ENCODE measurements at places on chromosomes 5 and 9. TPM values are rescaled to one million over a fixed set of nuclear protein-coding genes. Genes with fewer than 3 reads are reported as not detected.

The NR2F1-AS1 gene
- not detected for total RNA-seq

- H3K27me3 ChIP-seq: peaks cover 20% of the 10 kb centered on the region
- H3K27ac ChIP-seq: no peak overlapping the region
- peaks cover 15% of the 10 kb centered on the region for H3K4me1 ChIP-seq
- no peaks in the 10 kb centered on the region for H3K36me3 ChIP-seq
- no peak for DNase-seq
- H3K4me3 ChIP-seq: peak overlapping the region; percentile 50
Observed at GRCh38 chr5:10562201-10563109, 1.4 kb upstream of the ANKRD33B start.

GRCh38 chr9:97413462-97413861, 1.6 kb downstream of the TDRD7 start:
- peaks cover 13% of the 10 kb centered on the region for H3K4me1 ChIP-seq
- H3K36me3 ChIP-seq: no peaks in the 10 kb centered on the region
- H3K27ac ChIP-seq: no peak overlapping the region
- H3K27me3 ChIP-seq: peaks cover 7% of the 10 kb centered on the region
- no peak for DNase-seq
- peak overlapping the region; percentile 60 for H3K4me3 ChIP-seq

DNA sequence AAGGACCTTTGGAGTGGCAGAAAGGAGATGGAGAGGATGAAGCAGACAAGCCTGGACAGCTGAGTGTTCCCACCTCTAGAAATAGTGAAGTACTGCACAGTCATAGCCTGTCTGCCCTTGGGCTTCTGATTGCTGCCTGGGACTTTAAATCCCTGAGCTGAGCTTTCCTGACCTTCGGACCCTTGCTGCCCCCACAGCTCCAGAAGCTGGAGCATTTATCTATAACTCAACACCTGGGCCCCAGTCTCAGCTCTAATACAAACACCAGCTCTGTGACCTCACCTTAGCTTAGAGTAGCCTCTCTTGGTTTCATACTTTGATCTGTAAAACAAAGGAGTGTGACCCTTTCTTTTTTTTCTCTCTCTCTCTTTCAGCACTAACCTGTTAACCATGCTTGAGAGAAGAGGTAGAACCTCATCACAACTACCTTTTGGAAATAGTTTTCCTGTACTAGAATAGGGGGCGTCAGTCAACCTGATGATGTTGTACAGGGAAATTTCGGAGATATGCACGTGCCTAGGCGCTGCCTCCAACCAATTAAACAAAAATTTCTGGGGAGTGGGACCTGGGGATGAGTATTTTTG, 25.4 kb upstream of the ELL2 start:
- DNase-seq: no peak
- no peak overlapping the region for H3K27ac ChIP-seq
- H3K36me3 ChIP-seq: no peaks in the 10 kb centered on the region
- H3K4me1 ChIP-seq: no peaks in the 10 kb centered on the region
- H3K27me3 ChIP-seq: no peaks in the 10 kb centered on the region
- no peak overlapping the region for H3K4me3 ChIP-seq

The NAIP gene
- total RNA-seq: 5.0 TPM

DNA sequence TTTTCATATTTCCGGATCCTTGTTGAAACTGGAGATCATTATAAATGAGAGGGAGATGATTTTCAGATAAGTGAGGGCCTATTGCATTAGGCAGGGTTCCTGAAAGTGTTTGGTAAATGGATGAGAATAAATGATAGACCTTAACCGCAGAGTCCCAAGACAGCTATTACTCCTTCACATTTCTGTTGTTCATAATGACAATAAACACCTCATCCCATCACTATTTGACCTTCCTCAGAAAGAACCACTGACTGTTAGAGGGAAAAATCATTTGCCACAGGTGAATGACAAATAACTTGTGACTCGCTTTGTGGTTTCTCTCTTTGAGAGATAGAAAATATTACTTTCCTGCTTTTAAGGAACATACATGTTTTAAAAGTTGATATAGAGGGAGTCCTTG, 47.3 kb upstream of the TRMT10B start:
- H3K27me3 ChIP-seq: peaks cover 22% of the 10 kb centered on the region
- no peak overlapping the region for H3K27ac ChIP-seq
- H3K4me3 ChIP-seq: no peak overlapping the region
- H3K4me1 ChIP-seq: peaks cover 8% of the 10 kb centered on the region
- no peak for DNase-seq
